Mammary epithelial cell (primary cell): ENCODE measurements at places on chromosomes 11 and 22. TPM values are rescaled to one million over a fixed set of nuclear protein-coding genes. Genes with fewer than 3 reads are reported as not detected.

UCP3 gene
- total RNA-seq: 0.29 and 0.99 TPM in 2 replicates

OSM gene
- not detected for total RNA-seq

CTSF gene
- total RNA-seq: 16.5 TPM

HPS5 gene
- 29.5 and 34.2 TPM in 2 replicates for total RNA-seq

DEUP1 gene
- total RNA-seq: not detected in 2 replicates

DDTL gene
- 0.17 TPM for total RNA-seq

GAB4 gene
- total RNA-seq: not detected

SLC36A4 gene
- total RNA-seq: 15.1 and 17.7 TPM in 2 replicates

TTC36 gene
- total RNA-seq: 0.85 and 1.2 TPM in 2 replicates

E2F8 gene
- total RNA-seq: 0.17 TPM

TRIM51 gene
- total RNA-seq: not detected in 2 replicates

PLAAT2 gene
- total RNA-seq: 0.87 and 1.9 TPM in 2 replicates

TESMIN gene
- total RNA-seq: 10.7 and 15.4 TPM in 2 replicates

ART1 gene
- total RNA-seq: not detected in 2 replicates

OAF gene
- total RNA-seq: 20.3 and 28.0 TPM in 2 replicates

APOL3 gene
- total RNA-seq: 1.3 and 1.6 TPM in 2 replicates

IL17REL gene
- not detected in 2 replicates for total RNA-seq

OR51B5 gene
- not detected in 2 replicates for total RNA-seq

JAML gene
- total RNA-seq: not detected in 2 replicates

SIAE gene
- total RNA-seq: 13.7 TPM

UPK3A gene
- total RNA-seq: not detected

ANGPTL5 gene
- total RNA-seq: not detected

CCS gene
- 31.2 and 32.8 TPM in 2 replicates for total RNA-seq

ADAMTS8 gene
- total RNA-seq: 0.17 TPM

HEPHL1 gene
- total RNA-seq: 36.5 and 60.8 TPM in 2 replicates

OR10D3 gene
- not detected in 2 replicates for total RNA-seq

PAMR1 gene
- 7.6 and 10.3 TPM in 2 replicates for total RNA-seq

MIOX gene
- total RNA-seq: 0.32 TPM in 1 of 2 replicates, not detected in the other

MS4A7 gene
- not detected in 2 replicates for total RNA-seq

RIMBP3B gene
- total RNA-seq: not detected in 2 replicates

CHRDL2 gene
- total RNA-seq: not detected in 2 replicates

CCDC89 gene
- total RNA-seq: 0.37 and 0.56 TPM in 2 replicates

PRAME gene
- not detected in 2 replicates for total RNA-seq

ENTHD1 gene
- total RNA-seq: not detected in 2 replicates

FGF4 gene
- total RNA-seq: not detected

FDX1 gene
- 8.0 TPM for total RNA-seq

OR2AG2 gene
- total RNA-seq: 1.0 TPM

MAPK12 gene
- 10.6 and 11.1 TPM in 2 replicates for total RNA-seq

ZC3H12C gene
- total RNA-seq: 16.4 and 26.9 TPM in 2 replicates

MPEG1 gene
- total RNA-seq: not detected in 2 replicates

ZNRF3 gene
- total RNA-seq: 14.5 TPM

ACR gene
- total RNA-seq: not detected in 2 replicates

ACRV1 gene
- total RNA-seq: not detected in 2 replicates

MFRP gene
- not detected for total RNA-seq

KCNK4 gene
- total RNA-seq: not detected in 2 replicates

SOX10 gene
- total RNA-seq: 10.7 TPM
